NCI-H2107 (cell line): ENCODE measurements at places on chromosomes 5 and 9.

GRCh38 chr5:60856066-60856465, 12.0 kb upstream of the ELOVL7 start:
- DNase-seq = no peak

- DNase-seq = no peak
These were observed 205.6 kb downstream of the TUSC1 start for GRCh38 chr9:25472681-25473080.

- no peak for DNase-seq
These were observed 3.4 kb downstream of the LMNB1 start for GRCh38 chr5:126780165-126780827.

- no peak for DNase-seq
These were observed 9.5 kb upstream of the COMMD10 start for GRCh38 chr5:116075191-116075831.

DNA sequence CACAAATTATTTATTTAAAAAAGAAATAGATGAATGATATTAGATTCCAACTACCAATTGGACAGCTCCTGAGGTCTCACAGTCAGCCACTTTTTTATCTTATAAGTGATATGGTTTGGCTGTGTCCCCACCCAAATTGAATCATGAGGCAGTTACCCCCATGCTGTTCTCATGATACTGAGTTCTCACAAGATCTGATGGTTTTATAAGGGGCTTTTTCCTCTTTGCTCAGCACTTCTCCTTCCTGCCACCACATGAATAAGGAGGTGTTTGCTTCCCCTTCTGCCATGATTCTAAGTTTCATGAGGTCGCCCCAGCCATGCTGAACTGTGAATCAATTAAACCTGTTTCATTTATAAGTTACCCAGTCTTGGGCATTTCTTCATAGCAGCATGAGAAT, 12.9 kb downstream of the NLN start:
- no peak for DNase-seq
